ENCODE measurements at places on chromosomes 3 and 15. TPM values are rescaled to one million over a fixed set of nuclear protein-coding genes. Genes with fewer than 3 reads are reported as not detected.

GRCh38 chr3:126777366-126777765, 73.3 kb downstream of the CHCHD6 start:
- no peak for DNase-seq

DNA sequence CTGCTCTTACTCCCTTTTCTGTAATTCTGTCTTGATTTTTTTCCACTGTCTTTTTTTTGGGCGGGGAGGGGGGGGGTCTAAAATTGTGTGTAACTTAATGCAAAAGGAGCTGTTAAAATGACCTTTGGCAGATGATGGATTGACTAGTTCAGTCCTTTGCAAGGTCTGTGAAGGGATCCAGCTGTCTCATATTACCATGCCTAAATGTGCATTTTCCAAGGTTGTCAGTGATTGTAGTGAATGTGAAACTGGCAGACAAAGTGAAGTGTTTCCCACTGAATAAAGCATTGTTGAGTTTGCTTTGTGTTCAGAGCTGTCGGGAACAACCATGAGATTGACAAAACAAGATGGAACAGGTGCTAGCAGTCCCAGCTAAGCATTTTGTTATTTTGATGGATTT, 110.1 kb upstream of the SKOR1 start:
- no peak for DNase-seq

The LRIG1 gene
- total RNA-seq, result 42.3 TPM

The DENND6A gene
- total RNA-seq, result 21.4 TPM

- DNase-seq, result no peak
Measured at GRCh38 chr15:27665002-27665401, 434.1 kb downstream of the OCA2 start.

DNA sequence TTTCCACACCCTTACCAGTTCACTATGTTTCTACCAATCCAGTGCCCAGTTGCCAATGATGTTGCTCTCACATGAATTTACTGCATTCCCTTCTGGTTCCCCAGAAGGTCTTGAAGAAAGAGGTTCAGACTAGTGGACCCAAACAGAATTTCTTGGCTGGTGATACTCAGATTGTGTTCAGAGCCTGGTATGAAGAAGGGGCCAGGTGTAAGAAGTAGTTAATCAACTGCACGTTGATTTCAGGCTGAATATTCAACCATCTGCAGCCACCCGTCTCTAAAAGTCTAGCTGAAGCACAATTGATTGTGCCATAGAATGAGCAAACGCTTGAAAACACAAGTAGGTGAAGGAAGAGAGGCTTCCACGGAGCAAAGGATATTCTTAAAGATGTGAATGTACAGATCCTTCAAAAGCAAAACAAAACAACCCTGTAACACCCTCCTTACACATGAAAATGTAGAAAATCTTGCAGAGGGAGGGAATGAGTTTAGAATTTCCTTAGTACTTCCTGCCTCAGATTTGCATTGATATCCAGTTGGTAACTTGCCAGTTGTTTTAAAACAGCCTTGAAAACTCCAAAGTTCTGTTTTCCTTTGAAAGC, 4.7 kb downstream of the RBMS3 start:
- no peak for DNase-seq

DNA sequence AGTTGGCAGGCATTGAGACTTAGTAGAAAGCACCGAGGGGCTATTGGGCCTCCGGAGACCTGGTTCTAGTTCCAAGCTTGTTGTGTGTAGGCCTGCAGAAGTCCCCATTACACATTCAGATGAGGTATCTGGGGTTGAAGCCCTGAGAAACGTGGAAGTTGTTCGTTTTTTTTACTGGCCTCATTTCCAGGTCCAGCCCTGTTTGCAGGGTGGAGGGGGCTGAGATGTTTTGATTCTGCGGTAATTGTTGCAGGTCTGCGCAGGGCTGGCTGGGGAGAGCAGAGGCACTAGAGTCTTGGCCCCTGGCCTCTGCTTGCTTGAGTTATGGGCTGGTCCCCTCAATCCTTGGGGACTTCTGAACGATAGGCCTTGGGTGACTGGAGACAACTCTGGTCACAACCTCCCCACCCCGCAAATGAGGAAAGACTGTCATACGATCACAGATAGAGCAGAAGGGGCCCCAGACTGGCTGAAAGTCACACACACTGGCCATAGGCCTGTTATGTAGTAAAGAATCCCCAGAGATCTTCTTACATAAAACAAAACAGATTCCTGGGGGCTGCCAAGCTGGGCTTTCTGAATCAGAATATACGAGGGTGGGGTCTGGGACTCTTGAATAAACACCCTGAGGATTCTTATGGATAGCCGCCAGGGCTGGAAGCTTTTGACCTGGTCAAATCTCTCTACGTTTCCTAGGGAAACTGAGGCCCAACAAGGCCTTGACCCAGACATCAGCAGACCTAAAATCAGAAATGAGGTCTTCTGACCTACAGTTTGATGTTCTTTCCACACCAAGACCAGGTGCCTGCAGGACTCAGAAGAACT, 15.6 kb downstream of the KBTBD13 start:
- DNase-seq, result peak; percentile 31

All from endodermal cell (in vitro differentiated cells).